T-cell (primary cell): ENCODE measurements at places on chromosomes 2 and 18. TPM values are rescaled to one million over a fixed set of nuclear protein-coding genes. Genes with fewer than 3 reads are reported as not detected.

The NUP35 gene
- 11.0 TPM for total RNA-seq

The FOXD4L1 gene
- 0.38 TPM for total RNA-seq

DNA sequence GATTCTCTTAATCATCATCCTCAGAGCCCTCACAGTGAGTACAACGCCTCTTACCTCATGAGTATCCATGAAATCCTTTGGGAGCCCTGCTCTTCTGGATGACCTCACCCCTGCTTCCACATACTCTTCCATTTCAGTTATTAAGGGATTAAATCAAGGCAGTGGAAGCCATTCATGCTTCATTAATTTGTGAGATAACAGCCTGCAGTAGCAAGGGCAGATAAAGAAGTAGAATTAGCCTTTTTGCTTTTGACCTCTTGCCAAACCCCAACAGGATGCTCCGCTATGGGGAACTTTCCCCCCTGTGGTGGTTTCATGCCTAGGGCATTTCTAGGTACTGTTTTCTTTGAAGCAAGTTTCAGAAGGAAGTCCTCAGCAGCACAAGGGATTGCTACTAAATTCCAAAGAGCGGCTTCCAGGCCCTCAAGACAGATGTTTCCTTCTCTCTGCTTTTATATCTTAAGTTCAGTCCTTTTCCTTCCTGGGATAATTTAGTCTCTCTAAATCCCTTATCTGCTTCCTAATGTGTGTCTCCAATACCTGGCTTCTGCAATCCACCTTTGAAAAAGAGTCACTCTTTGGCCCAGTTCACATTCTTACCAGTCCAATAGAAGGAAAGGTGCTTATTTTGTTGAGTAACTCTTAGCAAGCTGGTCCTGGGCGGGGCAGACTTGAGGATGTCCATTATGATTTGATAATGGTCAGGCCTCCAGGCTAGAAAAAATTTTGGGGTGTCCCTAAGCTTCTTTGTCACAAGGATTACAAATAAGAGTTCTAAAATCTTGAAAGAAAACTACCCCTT, 76.9 kb downstream of the MYO1B start:
- peak; percentile 10 for DNase-seq

- no peak for DNase-seq
Measured at GRCh38 chr2:221330436-221330835, 241.7 kb downstream of the EPHA4 start.

DNA sequence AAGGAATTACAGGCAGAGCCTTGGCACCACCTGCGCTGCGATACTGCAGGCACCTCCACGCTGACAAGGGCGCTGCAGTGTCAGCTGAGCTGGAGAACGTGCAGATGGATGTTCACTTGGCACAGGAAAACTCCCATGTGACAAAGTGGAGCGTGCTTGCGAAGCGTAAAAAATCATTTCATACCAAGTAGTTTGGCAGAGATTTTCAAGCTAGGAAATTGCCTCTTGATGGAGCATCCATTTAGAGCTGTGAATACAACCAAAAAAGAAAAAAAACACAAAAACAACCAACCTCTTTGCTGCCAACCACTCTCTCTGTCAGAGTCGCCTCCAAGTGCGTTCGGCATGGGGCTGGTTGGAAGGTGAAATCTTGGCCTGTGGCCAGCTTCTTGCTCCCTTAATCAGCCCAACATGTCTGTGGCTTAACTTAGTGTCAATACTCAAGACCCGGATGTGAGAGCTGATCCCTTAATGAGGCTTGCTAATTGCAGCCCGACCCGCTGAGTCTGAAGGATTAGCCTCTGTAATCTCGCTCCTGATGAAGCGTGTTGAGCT, 38.1 kb downstream of the ACOXL start:
- DNase-seq = no peak

DNA sequence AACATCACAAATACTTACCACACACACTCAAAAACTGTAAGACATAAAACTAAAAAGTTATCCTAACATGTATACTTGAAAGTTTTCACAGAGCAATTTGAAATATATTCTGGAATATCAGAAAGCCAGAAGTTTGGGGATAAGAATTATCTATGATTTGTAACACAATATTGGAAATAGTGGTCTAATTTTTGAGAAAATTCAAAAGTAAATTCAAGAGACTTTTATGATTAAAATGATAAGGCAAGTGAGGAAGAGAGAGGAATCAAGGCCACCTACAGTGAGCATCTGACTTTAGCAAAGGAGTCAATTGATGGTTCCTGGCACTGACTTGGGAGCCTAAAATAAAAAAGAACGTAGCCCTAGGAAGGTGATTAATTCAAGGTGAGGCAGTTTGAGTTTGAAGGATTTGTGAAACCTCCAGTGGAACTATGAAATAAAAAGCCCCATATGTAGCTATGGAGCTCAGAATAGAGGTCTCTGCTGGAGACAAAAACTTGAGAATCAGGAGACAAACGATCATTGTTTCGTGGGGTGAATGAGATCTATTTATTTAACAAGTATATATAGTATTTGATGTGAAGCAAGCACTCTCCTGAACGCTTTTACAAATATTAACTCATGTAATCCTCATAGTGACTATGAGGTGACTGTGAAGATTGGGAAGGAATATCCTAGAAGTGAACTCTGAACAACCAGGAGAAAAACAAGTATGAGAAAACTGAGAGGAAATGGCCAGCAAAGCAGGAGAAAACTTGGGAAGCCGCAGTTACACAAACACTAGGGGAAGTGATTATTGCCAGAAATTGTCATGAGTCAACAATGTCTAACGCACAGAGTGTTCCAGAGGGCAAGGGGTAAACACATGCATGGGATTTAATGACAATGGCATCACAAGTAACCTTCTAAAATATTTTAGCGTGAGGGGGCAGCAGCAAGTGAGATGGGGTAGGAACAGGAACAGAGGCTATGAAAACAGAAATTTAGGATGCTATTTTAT, 12.8 kb downstream of the TFPI start:
- DNase-seq = no peak

- DNase-seq = no peak
Measured at GRCh38 chr2:11177871-11178690, 22.8 kb downstream of the SLC66A3 start.

- DNase-seq = no peak
Measured at GRCh38 chr2:99470957-99471356, 18.9 kb downstream of the REV1 start.

DNA sequence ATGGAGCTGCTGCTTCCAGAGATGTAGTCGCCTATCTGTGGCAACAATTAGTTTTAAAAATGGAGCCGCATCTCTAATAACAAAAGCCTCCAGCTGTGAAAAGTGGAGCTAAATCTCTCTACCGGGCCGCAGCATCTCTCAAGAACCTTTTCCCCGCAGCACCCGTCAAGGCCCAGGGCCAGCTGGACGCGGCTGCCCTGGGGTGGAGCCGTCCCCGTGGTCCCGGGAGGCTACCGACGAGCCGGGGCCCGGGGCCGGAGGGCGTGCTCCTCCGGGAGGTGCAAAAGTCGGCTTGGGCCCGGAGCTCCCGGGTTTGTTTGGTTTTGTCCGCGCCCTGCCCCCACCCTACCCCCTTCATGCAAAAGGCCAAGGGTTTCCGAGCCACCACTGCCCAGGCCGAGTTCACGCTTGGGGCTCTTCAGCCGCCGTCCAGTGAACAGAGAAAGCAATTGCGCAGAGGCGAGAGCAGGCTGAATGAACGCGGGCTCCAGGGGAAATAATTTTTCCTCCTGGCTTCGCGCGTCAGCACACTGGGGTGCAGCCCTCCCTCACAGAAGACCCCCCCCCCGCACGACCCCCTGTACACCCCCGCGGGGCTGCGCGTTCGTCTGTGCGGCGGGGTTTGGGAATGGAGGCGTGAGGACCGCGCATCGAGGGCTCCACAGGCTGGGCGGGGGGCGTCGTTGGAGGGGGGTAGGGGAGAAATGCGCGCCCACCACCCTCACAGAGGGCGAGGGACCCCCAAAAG, 557 bp upstream of the GREB1L start:
- no peak for DNase-seq

DNA sequence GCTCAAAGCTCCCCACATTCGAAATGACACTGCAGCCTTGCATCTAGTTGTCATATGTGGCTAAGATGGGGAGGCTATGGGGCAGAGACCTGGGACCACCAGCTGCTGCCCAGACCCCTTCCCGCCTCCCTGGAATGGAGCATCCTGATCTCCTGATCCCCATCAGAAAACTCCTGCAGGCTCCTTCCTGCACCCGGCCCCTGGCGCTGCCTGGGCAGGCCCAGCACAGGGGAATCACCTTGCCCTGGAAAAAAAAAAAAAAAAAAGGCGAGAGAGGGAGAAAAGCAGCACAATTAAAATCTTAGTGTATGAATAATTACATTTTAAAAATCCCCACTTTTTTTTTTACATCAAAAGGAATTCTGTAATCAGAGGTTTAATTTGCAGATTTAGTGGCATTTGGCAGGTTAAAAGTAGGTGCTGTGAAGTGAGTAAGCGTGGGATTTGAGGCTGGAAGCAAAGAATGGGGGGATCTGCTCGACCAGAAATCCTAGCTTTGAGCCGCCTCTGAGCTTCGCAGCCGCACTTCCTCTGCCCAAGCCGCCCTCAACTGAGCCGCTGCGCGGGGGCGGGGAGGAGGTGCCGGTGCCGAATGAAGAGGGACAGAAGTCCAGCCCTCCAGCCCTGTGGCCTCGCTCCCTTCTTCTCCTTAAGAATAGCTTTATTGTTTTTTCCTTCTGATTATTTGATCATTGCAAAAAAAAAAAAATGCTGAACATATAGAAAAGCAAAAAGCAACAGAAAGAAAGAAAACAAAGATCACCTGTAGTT, 30.0 kb downstream of the THNSL2 start:
- peak; percentile 29 for DNase-seq
